Foreskin keratinocyte (primary cell): ENCODE measurements at places on chromosomes 1 and 21. TPM values are rescaled to one million over a fixed set of nuclear protein-coding genes. Genes with fewer than 3 reads are reported as not detected.

The TCEA3 gene
- polyA plus RNA-seq: 0.90 and 1.2 TPM in 2 replicates

The ZRANB2 gene
- polyA plus RNA-seq: 20.8 and 23.4 TPM in 2 replicates

The PADI2 gene
- polyA plus RNA-seq: 0.45 TPM in 2 replicates

The RSPO1 gene
- not detected in 2 replicates for polyA plus RNA-seq

The MOV10 gene
- 83.8 and 87.6 TPM in 2 replicates for polyA plus RNA-seq

The ACP6 gene
- polyA plus RNA-seq: 10.7 and 14.8 TPM in 2 replicates

The SYPL2 gene
- polyA plus RNA-seq: not detected in 2 replicates

The CLDN17 gene
- 0.04 TPM in 1 of 2 replicates, not detected in the other for polyA plus RNA-seq

The RGS16 gene
- 0.06 and 0.10 TPM in 2 replicates for polyA plus RNA-seq

The LCE1B gene
- 0.54 and 0.68 TPM in 2 replicates for polyA plus RNA-seq

The SPRR2E gene
- 3.4 and 4.3 TPM in 2 replicates for polyA plus RNA-seq

The ITLN2 gene
- not detected in 2 replicates for polyA plus RNA-seq
